ENCODE measurements at places on chromosomes 16 and 17.

GRCh38 chr17:76383546-76384221 is 725 bp upstream of the SPHK1 start:
- no peak for DNase-seq

- no peak for DNase-seq
Observed at GRCh38 chr17:75326226-75326848, 37.1 kb upstream of the SLC25A19 start.

DNA sequence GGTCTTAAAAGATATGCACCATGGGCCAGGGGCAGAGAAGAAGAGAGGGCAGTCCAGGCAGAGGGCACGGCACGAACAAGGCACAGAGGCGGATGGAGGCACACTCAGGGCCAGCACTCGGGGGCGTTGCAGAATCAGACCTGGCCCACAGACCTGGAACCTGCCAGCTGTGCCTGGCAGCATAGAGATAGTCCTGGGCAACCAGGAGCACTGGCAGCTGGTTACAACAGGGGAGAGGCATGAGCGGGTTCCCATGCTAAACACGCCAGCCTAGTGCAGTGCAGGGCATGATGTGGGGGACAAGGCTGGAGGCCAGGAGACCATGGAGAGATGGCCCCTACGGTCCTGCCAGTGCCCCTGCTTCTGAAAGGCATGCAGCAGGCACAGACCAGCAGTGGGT is 56.9 kb upstream of the RBFOX3 start:
- no peak for DNase-seq

GRCh38 chr17:51645056-51645455 is 384.7 kb downstream of the UTP18 start:
- DNase-seq, result no peak

DNA sequence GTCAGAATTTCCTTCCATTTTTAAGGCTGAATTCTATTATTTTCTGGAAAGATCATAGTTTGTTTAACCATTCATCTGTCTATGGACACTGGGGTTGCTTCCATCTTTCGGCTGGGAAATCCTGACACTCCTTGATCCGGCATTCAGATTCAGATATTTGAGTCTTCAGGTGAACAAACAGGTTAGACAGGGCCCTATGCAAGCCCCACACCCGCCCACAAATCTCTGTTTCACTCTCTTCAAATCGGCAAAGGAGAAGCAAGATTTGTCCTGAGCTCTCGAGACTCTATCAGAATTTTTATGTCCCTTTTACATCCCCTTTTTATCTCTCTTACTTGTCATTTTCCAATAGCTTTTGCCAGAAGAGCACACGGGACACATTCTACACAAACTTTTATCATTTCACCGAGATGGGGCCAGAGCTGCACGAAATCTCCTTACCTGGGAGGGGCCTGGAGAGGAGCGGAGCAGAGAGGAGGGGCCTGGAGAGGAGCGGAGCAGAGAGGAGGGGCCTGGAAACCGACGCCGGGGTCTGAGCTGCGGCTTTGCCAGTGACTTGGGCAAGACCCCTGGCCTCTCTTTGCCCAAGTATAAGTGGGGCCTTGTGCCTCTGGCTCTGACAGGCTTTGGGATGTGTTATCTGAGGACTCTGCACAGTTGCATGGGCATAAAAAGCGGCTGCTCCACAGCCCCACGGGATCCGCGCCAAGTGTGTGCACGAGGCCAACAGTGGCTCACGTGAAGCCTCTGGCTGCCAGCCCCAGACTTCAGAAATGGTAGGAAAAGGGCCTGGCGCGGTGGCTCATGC is 54.3 kb upstream of the RBFOX3 start:
- DNase-seq, result no peak

- no peak for DNase-seq
Observed at GRCh38 chr17:39804839-39805238, 59.3 kb downstream of the IKZF3 start.

Data from T-helper 1 cell (primary cell).